ENCODE measurements at places on chromosomes 13 and 19.

DNA sequence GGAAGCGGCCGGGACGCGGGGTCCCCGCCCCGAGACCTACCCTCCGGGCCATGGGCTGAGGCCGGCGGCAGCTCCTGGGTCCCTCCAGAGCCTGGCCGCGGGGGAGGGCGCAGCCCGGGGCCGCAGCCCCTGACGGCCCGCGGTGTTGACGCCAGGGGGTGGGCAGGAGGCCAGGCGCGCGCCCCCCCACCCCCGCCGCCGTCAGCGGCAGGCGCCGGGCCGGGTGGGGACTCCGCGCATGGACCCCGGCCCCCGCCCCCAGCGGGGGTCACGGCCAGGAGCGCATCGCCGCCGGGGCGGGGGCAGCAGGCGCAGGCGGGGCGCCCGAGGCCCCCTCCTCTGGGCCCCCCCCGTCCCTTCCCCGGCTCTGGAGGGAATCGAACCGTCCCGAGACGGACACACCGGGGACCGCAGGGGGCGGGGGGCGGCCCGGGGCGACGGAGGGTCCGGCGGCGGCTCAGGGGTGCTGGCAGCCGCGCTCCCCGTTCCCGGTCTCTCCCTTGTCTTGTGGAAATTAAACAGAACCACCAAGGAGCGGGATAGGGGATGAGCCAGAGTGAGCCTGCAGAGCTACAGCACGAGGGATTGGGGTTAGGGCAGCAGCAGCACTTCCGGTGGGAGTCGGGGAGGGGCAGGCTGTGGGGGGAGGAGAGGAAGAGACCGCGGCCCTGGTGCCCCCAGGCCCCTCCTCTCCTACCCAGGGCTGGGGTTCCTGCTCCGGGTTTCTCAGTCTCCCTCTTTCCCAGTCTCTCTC, at the start of gene MEIS3:
TSS of gene MEIS3 (minus strand) at position 498 of the 754 bp plus-strand sequence. CDS start at position 52, 446 bp downstream.
- no peak for DNase-seq

GRCh38 chr19:43639519-43640423, at the start of gene CADM4:
TSS of gene CADM4 (minus strand) at chr19:43639850. CDS start at chr19:43639790, 60 bp downstream.
- DNase-seq: peak; percentile 15

DNA sequence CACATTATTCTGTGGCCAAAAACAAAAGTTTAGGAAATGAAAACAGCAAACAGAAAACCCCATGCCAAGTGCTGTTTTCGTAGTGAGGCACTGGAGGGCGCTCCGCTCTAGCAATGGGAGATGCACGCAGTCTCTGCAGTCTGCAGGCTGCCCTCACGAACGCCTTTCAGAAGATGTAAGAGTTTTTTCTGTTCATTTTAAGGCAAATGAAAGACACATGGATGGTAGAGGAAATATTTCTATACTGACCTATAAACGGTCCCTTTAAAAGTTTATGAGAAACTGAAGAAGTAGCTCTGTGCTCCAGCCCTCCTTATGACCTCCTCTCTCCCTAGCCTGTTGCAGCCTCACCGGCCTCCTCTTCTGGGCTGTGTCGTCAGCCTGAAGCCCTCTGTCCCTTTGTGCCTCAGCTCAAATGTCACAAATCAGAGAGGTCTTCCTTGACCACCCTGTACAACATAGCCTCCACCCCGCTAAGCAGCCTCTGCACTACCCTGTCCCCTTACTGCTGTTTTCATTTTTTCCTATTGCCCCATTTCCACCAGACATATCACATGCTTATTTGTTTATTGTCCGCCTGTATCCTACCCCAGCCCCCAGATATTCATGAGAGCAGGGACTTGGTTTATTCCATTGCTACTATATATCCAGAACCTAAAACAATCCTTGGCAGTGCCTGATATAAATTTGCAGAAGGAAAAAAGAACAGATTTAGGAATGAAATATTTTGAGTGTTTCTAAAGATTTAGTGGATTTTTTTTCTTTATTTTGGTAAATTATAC, 116.4 kb downstream of the TM9SF2 start:
- DNase-seq: peak; percentile 12

DNA sequence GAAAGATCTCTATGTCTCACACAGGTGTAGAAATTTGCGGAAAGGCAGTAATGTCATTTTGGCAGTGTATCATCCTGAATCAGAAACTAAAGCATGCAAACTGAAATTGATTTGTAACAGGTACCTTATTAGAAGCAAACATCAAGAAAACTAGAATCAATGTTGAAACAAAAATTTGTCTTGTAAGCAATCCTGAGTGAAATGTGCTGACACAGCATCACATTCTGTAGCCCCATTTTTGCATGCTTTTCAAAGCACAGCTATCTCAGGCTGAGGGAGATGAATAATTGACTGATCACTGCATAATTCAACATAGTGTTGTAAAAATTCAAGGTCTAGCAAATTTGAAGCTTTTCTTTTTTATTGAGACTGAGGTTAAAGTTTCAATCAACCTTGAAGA, 539.7 kb downstream of the DACH1 start:
- DNase-seq: no peak

DNA sequence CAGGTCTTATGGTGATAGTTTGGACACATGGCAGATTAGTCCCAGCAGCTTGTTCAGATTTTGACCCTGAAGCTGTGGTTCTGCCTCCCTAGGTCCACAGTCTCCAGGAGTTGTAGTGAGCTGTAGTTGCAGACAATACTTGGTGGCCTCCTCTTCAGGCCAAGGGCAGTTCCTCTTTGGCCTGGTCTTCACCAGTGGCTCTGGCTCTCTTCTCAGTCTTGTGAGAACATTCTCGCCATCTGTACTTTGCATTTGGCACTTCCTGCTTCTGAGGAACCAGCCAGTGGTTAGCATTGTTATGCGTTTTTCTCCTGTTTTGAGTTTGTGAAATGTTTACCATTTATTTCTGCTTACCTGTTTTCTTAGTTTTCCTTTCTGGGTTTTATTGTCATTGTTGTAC, 40.7 kb downstream of the PCCA start:
- DNase-seq: peak; percentile 20

- no peak for DNase-seq
Observed at GRCh38 chr13:79663977-79664636, 183.2 kb downstream of the NDFIP2 start.

Data from activated CD4-positive, alpha-beta T cell treated with anti-CD3 and anti-CD28 coated beads, Interleukin-2, amount 50 U/mL, for 16 hours (primary cell).